ENCODE measurements at places on chromosomes 3 and 15.

DNA sequence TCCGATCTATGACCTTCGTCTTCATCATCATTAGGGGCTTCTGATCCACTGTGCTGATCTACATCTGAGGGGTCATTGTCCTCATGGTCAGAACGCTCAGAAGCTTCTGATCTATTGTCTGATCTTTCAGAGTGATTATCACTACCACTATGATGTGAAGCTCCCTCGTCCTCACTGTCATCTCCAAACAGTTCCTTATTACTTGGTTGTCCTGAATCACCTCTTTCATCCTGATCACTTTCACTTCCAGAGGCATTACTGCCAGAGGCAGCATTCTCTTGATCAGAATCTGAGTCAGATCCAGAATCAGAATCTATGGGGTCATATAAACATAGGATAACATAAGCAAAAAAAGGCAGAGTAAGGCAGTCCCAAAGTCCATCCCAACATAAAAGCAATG, 5.4 kb downstream of the LEO1 start:
- no peak for DNase-seq

GRCh38 chr3:171165983-171166382, 139.5 kb upstream of the SLC2A2 start:
- DNase-seq = no peak

GRCh38 chr3:117955196-117955595, 1079.5 kb downstream of the IGSF11 start:
- DNase-seq = no peak

- DNase-seq = no peak
Measured at GRCh38 chr3:170614214-170614966, 28.5 kb upstream of the SLC7A14 start.

DNA sequence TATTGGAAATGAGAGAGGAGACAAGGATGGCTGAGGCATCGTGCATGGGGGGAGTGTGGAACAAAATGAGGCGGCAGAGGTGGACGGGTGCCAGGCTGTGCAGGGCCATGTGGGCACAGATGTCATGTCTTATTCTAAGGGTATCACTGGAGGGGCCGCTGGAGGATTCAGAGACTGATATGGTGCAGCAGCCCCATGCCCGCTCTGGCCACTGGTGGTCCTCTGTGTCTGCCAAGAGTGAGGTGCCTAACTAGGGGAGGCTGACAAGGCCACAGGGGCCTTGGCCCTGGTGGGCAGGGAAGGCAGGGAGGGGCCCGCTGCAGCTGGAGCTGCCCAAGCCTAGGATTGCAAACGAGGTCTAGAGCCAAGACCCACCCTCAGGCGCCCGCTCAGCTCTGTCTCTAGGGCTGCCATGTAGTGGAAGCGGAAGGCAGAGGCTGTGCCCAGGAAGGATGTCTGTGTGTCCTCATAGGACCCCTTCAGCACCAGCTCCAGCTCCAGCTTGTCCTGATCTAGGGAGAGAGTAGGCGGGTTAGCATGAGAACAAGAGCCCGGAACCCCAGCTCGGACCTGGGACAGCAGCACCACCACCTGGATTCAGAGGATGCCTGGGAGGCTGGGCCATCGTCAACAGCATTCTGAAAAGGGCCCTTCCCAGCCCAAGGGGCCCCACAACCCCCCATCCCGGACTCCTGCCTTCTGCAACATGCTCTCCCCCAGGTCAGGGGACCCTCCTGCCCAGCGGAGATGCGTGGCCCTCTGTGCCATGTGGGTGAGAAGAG, 11.3 kb downstream of the PLA2G4D start:
- DNase-seq = no peak

Data from stimulated activated CD8-positive, alpha-beta memory T cell treated with anti-CD3 and anti-CD28 coated beads, Interleukin-15, amount 100 ng/mL, for 1 hour (primary cell).